Left ventricle myocardium inferior (tissue), 1 donor: ENCODE measurements at places on chromosomes 5 and 9. TPM values are rescaled to one million over a fixed set of nuclear protein-coding genes. Genes with fewer than 3 reads are reported as not detected.

GRCh38 chr9:3018691-3019230, 174.9 kb upstream of the PUM3 start:
- no peak for DNase-seq

GRCh38 chr5:95739857-95740256, 8.7 kb downstream of the RHOBTB3 start:
- no peak for DNase-seq

DNA sequence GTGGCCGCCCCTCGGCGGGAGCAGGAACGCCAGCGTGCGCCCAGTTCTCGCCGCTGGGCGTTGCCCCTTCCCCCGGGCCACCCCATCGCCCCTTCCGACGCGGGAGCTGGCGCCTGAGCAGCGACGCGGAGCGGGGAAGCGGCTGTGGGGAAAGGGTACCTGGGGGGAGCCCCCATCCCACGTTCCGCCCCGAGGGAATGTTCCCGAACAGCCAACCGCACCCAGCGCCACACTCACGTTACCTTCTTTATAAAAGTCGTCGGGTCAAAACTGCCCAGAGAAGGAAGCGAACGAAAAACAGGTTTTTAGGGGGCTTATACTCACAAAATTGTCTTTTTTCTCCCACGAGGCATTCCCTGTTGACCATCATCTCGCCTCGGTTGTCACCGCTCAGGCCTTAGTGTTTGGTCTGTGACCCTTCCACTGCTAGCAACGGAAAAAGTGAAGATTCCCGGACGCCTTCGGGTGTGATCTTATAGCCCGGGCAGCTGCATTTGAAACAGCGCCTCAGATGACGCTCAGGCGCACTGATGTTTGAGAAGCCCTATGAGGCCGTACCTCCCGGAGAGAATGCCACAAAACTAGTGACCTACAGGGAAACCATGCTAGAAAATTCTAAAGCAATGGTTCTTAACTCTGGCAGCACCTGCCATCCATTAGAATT, 475 bp upstream of the GOLM1 start:
- peak; percentile 32 for DNase-seq

DNA sequence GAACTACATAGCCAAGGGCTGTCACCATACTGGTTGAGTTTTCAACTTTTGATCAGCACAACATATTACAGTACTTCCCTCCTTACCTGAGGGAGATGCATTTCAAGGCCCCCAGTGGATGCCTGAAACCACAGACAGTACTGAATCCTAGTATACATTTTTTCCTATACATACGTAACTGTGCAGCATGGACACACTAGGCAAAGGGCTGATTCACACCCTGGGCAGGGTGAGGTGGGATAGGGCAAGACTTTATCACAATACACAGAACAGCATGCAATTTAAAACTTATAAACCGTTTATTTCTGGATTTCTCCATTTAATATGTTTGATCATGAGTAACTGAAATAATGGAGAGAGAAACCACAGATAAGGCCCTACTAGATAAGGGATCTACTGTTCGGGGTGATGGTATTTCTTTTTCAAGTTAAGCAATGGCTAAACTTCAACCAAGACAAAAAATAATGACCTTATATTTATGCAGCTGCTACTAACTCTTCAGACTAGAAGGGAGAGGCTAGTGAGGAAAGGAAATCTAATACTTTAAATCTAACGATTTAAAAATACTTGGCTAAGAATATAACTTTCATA, 186.9 kb upstream of the GNA14 start:
- no peak for DNase-seq

- no peak for DNase-seq
Observed at GRCh38 chr9:95644377-95644776, 127.6 kb upstream of the PTCH1 start.

- no peak for DNase-seq
Observed at GRCh38 chr9:81080900-81081299, 608.4 kb downstream of the TLE1 start.

NOXA1 gene
- 2.0 TPM for total RNA-seq

DNA sequence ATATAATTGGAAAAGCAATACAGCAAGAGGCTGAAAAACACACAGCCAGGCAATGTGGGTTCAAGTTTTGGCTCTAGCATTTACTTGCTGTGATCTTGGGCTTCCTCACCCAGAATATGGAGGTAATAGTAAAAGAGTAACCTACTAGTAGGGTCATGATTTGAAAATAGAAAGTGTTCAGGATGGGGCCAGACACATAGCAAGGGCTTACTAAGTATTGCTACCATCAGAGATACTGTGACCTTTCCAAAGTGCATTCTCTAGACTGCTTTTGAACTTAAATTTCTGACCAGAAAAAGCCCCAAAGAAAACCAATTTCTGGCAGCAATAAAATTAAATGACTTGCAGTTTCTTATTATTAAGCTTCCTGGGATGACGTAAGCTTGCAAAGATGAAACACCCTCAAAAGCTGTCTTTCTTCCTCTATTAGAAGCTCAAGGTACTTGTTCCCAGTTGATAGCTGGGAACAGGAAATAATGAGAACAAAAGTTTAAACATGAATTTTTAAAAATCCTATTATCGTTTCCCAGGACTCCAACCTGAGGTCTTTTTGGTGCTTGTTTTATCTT, 20.3 kb downstream of the SLC45A2 start:
- DNase-seq = no peak

- DNase-seq = peak; percentile 36
Observed at GRCh38 chr9:135907006-135907430, 328 bp downstream of the CAMSAP1 start.

GRCh38 chr5:66861402-66861801, 265.2 kb downstream of the MAST4 start:
- no peak for DNase-seq

DNA sequence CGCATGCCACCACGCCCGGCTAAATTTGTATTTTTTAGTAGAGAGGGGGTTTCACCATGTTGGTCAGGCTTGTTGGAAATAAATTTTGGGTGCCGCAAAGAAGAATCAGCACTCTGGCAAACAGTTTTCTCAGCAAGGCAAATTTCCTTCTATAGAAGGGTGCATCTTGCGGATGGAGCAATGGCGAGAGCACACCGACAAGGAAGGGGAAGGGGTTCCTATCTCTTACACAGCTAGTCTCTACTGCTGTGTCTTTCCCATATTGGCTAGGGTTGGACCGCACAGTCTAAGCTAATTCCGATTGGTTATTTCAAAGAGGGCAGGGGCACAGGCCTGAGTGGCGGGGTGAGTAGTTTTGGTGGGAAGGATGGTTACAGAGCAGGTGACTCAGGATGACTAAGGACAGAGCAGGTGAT, 707 bp downstream of the GTF3C5 start:
- DNase-seq = no peak

- DNase-seq = no peak
Observed at GRCh38 chr5:89117124-89117644, 234.2 kb upstream of the MEF2C start.

- DNase-seq = no peak
Observed at GRCh38 chr5:172178991-172179989, 8.7 kb downstream of the STK10 start.

DNA sequence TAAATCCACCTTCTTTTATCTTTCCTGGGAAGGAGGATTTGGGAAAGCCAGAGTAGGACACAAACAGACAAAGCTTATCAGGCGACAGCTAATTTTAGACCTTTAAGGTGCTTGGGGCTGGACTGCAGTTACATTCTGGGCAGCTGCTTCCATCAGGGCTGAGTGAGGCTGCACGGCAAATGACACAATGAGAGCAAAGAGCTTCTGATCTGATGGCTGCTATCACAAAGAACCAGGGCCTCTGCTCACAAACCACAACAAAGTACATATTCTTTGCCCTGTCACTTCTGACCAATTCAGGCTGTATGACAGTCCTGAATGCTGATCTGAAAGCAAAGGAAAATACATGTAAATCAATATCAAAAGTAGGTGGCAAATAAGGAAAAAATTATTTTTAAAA, 93.1 kb downstream of the MRPS27 start:
- DNase-seq = no peak

DNA sequence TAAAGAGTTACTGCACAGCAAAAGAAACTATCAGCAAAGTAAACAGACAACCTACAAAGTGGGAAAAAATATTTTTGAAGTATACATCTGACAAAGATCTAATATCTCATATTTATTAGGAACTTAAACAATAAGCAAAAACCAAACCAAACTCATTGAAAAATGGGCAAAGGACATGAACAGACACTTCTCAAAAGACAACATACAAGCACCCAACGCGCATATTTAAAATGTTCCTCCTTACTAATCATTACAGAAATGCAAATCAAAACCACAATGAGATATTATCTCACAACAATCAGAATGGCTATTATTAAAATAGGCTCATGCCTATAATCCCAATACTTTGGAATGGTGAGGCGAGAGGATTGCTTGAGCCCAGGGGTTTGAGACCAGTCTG, 48.0 kb downstream of the FBXO4 start:
- DNase-seq = no peak

DNA sequence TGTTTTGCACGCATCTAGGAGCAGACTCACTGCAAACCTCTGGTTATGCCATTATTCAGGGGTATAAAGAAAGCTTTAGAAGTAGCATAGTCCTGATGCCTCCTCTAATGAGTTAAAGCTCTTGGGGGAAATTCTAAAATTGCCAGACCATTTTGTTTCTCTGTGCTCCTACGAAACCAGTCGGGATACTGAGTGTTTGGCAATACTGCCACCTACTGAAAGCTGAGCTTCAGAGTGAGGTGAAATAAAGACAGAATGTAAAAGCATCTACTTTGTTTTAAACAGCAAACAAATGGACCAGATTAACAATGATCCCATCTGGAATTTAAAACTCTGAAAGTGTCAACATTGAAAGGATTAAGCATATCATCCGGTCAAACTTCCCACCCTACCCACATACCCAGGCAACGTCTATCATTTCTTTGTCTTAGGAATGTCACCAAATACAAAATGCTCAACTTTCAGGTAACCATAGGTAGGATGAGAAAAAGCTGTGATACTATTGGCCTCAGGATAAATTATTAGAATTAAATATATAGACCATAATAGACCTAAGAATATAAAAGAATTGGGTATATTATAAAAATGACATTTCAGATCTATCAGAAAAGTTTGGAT, 77.8 kb upstream of the SHISAL2B start:
- no peak for DNase-seq

- peak; percentile 46 for DNase-seq
Observed at GRCh38 chr5:143886651-143887638, 75.0 kb downstream of the HMHB1 start.

DNA sequence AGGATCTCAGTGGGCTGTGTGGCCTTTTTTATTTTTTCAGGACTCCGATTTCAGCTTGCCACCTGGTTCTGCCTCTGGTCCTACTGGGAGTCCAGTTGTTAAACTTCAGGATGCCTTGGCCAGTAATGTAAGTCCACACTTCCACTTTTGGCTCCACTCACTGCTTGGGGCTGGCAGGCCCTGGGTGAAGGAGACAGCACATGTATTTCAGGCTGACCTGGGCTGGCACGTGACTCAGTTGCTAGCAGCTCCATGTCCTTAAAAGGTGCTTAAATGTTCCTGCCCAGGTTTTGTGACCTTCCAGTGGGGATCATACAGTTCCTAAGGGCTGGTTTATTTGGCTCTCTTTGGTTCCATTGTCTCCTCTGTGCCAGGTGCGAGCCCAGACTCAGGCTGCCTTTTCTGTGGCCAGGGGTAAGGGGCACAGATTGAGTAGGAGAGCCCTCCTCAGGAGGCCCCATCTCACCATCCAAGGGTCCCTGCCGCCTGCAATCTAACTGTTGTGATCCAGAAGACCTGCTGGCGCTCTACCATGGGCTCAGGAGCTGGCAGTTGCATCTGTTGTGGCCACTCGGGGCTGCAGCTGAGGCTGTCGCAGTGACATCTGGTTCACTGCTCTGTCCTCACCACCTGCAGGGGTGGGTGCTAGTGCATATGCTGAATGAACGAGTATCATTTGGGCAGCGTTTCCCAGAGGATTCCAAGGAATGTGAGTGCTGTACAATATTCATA, 19.2 kb upstream of the POMT1 start:
- DNase-seq = peak; percentile 75

DNA sequence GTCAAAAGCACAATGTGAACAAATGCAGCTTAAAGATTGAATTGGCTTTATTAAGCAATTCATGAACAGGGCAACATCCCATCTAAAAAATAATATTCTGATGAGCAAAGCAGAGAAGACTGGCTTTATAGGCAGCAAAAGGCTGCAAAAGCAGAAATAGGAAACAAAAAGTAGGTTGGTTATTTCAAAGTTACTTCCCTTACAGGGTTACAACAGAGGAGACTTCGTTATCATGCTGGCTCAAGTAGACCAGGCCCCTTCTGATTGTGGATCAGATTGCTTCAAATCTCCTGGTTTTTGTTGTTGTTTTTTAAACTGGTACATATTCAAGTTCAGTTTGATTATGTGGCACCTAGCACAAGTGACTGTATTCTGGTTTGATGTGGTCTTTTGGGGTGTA, 73.1 kb downstream of the MAN2A1 start:
- no peak for DNase-seq
